ENCODE measurements at places on chromosomes 7 and 10.

DNA sequence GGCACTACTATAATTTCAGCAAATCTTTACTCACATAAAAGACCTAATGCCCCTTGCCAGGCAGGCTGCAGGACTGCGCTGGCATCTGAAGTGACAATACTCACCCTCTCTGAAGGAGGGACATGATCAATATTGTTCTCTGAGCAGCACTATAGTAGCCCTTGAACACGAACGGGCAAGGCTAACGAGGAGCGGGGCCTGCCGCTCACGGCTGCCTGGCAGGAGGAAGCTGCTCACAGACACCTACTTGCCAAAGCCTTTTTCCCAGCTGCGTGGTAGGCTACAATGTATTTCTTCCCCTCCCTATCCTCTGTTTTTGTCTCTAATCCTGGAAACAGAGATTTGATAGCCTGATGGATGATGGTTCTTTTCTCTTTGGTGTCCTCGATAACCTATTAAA is 19.9 kb downstream of the PUS7 start:
- no peak for DNase-seq

DNA sequence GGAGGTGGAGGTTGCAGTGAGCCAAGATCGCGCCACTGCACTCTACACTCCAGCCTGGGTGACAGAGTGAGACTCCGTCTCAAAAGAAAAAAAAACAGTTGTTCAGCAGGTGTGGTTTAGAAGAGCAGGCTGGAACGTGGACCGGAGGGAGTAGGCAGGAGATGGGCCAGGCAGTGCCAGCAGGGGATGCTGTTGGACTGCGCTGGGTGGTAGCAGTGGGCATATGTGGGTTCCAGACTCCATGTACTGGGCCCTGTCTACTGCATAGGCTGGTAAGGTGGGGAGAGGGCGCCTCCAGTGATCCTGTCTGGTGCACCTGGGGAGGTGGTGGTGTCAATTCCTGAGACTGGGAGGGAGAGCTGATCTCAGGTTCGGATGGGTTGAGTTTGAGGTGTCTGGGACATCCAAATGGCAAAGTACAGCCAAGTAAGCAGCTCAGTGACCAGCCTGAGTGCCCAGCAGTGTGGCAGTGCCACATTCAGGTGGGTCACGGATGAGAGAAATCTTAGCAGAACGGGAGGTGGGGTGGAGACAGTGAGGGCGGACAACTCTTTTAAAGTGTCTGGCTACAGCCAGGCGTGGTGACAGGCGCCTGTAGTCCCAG is 25.9 kb downstream of the SFXN4 start:
- DNase-seq, result no peak

- DNase-seq, result no peak
Observed at GRCh38 chr10:97040248-97040584, 145.5 kb downstream of the SLIT1 start.

DNA sequence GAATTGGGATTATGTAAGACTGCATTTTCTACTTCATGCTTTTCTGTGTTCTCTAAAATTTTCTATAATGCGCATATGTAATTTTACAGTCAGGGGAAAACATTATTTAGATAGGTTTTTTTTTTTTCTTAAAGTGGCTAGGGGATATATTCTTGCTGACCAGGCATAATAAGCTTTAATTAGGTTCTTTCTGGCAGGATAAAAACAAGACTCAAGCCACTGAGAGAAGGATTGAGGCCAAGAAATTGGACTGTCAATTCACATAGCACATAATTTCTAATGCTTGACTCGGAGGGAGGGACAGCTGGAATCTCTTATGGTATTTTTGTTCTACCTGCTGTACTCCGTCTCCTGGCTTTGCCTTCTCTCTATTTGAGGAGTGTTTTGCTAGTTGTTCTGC is 119.8 kb upstream of the NPVF start:
- no peak for DNase-seq

- no peak for DNase-seq
Observed at GRCh38 chr7:7550663-7551062, 15.0 kb upstream of the COL28A1 start.

DNA sequence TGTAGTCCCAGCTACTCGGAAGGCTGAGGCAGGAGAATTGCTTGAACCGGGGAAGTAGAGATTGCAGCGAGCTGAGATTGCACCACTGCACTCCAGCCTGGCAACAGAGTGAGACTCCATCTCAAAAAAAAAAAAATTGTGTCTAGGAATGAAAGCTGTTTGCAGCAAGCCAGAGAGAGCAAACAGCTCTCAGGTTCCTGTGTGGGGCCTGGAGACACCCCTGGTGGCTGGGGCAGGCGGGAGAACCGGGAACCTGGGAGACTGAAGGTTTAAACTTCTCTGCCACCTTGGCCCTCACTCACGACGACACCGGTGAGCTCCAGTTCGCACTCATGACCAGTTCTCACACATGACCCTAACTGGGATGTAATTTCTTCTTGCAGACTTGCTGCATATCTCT is 13.2 kb upstream of the UNCX start:
- no peak for DNase-seq

GRCh38 chr7:11830582-11831155 is 1.3 kb downstream of the THSD7A start:
- DNase-seq, result no peak

DNA sequence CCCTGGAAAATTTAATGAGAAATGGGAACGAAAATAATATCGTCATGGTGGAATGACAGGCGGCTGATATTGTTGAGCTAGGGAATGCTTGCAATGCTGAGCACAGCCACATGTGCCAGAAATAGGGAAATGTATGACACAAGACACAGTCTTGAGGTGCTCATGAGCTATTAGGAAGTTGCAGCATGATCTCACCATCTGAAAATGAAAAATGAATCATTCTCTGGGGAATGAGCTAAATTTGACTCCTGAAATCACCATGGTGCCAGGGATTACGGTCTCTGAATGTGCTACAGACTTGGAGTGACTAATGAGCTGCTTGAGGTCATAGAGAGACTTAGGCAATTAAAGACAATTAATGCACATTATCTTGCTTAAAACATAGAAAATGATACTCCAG is 845.0 kb downstream of the CNTNAP2 start:
- DNase-seq, result no peak

DNA sequence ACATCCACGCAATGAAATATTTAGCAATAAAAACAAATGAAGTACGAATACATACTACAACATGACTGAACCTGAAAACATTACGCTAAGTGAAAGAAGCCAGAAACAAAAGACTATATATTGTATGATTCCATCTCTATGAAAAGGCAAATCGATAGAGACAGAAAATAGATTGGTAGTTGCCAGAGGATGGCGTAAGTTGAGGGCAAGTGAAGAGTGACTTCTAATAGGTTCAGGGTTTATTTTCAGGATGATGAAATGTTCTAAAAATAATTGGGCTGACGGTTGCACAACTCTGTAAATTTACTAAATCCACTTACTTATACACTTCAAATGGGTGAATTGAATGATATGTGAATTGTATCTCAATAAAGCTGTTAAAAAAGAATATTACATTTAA is 39.5 kb upstream of the TECTB start:
- no peak for DNase-seq
